ENCODE measurements at places on chromosomes 7 and 10.
A peak's percentile ranks its signal among the peaks of the same experiment; 100 is the strongest.

DNA sequence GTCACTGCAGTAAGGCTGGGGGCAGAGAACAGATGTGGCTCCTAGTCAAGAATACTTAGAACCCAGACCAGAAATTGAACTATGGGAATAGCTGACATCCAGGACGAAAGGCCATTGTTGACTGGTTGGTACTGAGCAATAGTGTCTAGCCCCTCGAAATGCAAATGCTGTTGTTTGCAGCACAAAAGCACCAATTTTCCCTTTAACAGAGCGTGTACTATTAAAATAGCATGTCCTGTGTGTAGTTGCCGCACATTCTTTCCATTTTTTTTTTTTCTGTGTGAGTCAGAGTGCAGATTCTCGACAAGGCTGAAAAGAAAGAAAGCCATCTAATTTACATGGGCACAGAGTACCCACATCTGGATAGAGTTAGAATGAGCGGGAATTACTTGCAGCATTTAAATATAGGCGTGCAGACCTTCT, 302.4 kb downstream of the PTEN start:
- no peak for DNase-seq

DNA sequence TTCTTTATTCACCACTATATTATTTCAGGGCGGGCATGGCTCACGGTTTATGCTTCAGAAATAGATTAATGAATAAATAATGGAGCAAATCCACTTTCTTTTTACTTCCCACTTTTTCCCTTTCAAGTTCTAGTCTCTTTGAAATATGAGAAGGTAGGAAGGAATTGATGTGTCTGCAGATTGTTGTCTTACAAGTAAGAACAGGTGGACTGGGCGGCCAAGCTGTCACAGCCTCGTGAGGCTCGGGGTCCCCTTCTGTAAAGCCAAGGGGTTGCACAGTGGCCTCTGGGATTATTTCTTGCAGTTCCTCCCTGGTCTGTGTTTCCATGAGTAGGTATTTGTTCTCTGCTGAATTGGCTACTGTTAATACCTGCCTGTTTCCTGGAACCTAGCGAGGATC, 11.2 kb downstream of the VWA2 start:
- DNase-seq, result no peak

- DNase-seq, result no peak
Measured at GRCh38 chr10:121495719-121496118, 102.5 kb downstream of the FGFR2 start.

- no peak for DNase-seq
Measured at GRCh38 chr7:111985798-111986197, 220.4 kb downstream of the DOCK4 start.

DNA sequence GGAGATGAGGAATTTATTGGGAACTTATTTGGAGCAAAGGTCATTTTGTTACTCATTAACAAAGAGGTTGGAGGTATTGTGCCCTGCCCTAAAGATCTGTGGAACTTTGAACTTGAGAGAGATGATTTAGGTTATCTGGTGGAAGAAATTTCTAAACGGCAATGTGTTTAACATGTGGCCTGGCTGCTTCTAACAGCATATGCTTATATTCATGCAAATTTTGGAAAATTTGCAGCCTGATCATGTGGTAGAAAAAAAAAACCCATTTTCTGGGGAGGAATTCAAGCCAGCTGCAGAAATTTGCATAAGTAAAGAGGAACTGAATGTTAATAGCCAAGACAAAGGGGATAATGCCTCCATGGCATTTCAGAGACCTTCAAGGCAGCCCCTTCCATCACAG, 10.7 kb upstream of the PANK1 start:
- no peak for DNase-seq

- no peak for DNase-seq
Measured at GRCh38 chr10:86898511-86898910, 58.9 kb downstream of the MMRN2 start.

DNA sequence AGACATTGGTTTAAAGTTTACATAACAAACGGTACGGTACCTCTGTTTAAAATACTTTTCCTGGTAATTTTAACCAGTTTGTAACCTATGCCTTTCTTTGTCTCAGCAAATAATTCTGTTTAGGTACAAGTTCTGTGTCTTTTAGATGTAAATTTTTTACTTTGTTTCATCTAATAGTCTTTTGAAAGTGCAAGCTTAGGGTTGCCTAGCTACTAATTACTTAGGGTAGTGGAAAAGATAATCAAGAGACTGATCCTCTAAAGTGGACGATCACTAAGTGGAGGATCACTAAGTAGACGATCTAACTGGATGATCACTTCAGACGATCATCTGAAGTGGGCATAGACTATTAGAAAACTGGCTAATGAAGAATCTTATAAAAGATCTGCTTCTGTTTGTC, 16.1 kb upstream of the FKBP9 start:
- DNase-seq, result no peak

DNA sequence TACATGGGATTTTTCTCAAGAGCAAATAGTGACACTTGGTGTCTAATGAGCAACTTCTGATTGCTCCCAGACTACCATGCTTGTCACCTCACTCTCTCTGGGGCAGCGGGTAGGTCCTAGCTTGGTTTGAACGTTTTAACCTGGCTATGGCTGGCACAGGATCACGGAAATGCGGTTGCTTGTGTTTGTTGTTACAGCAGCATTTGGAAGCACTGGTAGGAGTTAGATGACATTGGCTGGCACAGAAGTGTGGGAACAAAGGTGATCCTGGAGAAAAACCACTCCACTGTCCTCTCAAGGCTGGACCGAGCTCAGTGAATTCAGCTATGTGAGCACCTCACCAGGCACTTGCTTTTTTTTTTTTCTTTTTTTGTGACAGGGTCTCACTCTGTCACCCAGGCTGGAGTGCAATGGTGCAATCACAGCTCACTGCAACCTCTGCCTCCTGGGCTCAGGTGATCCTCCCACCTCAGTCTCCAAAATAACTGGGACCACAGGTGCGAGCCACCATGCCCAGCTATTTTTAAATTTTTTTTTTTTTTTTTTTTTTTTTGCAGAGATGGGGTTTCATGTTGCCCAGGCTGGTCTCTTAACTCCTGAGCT, 3.5 kb upstream of the PFKFB3 start:
- no peak for DNase-seq

GRCh38 chr7:32070406-32071360, at the start of gene PDE1C:
Gene PDE1C, minus strand, starts transcription at chr7:32070407.
- DNase-seq, result no peak

DNA sequence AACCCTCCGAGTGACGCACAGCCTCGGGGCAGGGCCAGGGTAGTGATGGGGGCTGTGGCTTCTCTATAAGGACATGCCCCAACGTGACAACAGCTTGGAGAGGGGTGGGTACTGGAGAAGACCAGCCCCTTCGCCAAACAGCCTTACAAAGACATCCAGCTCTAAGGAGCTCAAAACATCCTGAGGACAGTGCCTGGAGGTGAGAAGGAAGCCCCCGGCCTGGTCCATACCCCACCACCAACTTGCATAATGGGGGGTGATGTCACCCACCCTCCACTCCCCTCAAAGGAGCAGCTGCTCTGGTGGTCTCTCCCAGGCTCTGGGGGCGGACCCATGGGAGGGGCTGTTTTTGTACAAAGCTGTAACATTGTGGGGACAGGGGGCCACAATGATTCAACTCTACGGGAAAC, 15.1 kb downstream of the PRSS2 start:
- DNase-seq, result peak; percentile 61

DNA sequence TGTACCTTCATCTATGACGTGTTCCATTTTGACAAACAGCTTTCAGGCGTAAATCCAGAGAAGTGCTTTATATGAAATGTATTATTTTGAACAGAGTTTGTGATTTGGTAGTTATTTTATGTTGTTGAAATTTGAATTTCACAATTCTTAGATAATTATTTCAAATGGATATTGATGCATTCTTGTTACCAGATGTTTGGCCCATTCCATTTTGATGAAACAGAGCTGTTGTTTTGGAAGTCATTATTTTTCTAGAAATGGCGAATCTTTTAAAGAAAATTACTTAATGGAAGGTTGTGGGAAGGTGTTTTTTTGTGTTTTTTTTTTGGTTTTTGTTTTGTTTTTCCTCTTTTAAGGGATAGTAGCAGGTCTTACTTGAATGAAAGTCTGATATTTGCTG, 2.4 kb downstream of the OTUD1 start:
- no peak for DNase-seq

- DNase-seq, result no peak
Measured at GRCh38 chr7:71286924-71287323, 155.0 kb downstream of the GALNT17 start.

- DNase-seq, result no peak
Measured at GRCh38 chr10:3563298-3563697, 221.7 kb downstream of the KLF6 start.

GRCh38 chr10:14056610-14057332, 274.0 kb downstream of the FRMD4A start:
- no peak for DNase-seq

- DNase-seq, result no peak
Measured at GRCh38 chr10:43482319-43483078, 45.6 kb downstream of the ZNF487 start.

DNA sequence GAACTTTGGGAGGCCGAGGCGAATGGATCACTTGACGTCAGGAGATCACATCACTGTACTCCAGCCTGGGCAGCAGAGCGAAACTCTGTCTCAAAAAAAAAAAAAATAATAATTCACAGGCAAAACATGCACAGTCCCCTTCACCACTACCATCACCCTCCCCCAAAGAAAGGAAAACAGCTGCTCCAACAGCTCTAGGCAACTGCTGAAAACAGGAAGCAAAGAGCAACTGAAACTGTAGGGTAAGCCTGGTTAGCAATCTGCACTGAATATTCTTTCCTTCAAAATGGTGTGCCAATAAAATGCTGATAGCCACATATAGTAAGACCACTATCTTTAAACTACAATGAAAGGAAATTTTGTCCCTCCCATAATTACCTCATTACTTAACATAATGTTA, 11.8 kb downstream of the NT5C2 start:
- no peak for DNase-seq

- DNase-seq, result no peak
Measured at GRCh38 chr10:61642150-61642571, 20.6 kb upstream of the CABCOCO1 start.

GRCh38 chr7:13282377-13282980, 595.0 kb downstream of the ARL4A start:
- no peak for DNase-seq

DNA sequence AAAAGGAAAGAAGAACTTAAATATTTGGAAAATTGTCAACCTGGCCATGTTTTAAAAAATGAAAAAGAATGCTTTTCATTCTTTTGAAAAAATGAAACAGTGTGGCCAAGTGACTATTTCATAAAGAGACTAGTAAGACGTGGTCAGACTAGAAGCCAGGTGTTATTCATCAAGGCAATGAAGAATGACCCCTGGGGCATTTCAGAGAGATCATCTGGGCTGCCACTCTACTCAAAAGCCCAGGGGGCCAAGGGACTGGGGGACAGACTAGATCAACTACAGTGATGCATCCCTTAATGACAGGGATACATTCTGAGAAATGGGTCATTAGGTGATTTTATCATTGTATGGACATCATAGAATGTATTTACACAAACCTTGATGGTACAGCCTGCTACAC, 199.4 kb downstream of the STK31 start:
- no peak for DNase-seq

DNA sequence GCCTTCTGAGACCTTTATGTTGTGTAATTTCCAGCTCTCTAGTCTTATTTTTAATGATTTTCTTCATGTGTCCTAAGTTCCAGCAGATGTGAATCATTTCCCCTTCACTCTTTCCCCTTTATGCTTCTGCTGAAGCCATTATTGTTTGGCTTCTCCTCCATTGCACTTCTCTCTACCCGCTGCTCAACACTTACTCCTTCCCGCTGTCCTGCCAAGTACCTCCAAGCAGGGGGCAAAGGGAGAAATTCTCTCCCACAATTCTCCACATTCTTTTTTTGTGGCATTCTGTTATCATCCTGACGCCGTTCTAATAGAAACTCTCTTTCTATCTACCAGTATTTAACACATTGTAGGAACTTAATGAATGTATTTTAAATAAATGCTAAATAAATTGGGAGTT, 388.9 kb upstream of the TPK1 start:
- no peak for DNase-seq

DNA sequence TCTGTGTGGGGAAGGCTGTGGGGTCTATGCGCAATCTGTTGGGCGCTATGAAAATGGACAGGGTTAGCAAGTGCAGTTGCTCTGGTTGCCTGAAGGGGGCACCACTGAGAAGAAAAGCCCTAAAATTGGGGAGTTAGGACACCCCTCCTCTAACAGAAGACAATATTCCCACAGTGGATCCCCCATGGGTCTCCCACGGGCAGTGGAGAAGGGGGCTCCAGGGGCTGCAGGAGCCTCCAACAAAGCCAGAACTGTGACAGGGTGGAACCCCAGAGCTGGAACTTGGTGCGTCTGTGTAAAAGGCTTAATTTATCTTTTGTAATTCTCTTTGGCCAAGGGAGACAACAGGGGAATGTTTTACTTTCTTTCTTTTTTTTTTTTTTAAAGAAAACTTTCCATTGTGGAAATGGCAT, 12.5 kb upstream of the COL13A1 start:
- no peak for DNase-seq

All from activated T-cell treated with anti-CD3 and anti-CD28 coated beads for 1 hour (primary cell).